Activated T-helper 1 cell treated with anti-CD3 and anti-CD28 coated beads, Interleukin-2, amount 50 U/mL, for 16 hours (primary cell): ENCODE measurements at places on chromosomes 4 and X.

DNA sequence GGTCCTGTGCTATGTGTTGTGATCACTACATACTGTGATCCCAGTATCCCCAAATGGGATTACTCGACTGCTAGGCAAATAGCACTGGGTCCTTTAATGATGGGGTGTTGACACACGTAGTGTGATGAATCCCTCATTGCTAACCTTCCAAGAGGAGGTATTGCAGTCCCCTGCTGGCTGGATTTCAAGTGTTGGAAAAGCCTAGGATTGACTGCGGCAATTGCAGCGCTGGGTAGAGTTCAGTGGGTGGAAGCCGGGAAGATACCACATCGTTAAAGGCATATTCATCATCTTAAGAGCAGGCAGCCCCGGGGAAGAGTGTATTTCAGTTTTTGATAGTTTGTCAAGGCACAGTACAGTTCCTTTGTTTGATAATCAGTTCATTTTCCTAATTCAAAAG, 159.9 kb downstream of the TRIML1 start:
- no peak for DNase-seq

DNA sequence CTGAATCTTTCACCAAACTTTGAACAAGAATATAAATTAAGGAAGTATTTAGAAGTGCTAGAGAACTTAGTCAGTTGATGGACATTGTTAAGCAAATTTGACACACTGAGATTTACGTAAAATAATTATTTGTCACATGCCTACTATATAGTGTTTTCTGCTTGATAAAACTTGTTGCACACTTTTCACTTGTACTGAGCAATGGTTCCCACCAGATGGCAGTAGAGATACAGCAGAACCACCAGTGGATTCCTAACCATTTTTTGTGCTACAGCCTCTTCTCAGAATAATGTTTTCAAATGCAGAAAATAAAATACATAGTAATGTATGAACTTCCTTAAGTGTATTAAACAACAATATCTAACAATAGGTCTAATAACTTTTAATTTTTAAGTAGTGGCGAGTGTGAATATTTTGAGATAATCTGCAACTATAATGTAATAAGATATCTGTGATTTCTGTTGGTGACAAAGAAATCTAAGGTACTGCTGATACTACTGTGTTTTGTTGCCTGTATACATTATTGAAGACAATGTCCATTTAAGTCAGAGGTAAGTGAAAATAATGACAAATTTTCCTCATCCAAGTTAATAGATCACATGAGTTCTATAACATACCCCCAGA, 81.2 kb downstream of the APOOL start:
- no peak for DNase-seq

DNA sequence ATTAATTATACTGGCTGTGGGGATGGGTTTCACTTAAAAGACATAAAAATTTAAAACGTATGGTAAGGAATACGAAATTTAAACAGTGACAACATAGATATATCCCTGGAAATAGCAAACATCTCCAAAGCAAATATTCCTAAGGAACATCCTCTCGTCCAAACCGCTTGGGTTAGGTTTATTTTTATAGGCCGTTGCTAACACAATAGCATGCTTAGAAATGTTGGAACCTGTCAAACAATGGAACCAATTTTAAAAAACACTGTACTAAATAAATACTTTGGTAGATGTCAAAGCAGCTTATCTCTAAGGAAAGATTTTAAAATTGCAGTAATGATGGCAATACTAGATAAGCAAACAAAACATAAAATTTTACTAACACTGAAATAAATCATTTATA, 45.4 kb downstream of the SEC24D start:
- no peak for DNase-seq

GRCh38 chrX:134554291-134554690, 94.3 kb downstream of the HPRT1 start:
- no peak for DNase-seq

- DNase-seq = no peak
These were observed 15.9 kb downstream of the ACOT9 start for GRCh38 chrX:23727206-23727605.

DNA sequence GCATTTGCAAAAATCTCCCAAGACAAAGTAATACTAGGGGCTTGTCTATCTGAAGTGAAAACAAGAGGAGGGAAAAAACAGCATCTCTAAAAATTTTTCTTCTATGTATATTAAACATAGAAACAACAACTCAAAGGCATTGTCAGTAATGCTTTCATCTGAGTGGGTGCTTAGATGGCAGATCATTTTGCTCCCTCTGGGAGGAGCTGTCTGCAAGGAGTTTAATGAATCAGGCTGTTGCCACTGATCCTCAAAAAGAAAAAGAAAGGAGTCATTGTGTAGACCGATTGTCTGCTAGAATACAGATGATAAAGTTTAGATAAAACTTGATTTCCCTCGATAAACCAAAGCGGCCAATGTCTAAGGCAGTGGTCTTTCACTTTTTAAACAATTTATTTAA, 49.7 kb upstream of the KLHL8 start:
- no peak for DNase-seq

DNA sequence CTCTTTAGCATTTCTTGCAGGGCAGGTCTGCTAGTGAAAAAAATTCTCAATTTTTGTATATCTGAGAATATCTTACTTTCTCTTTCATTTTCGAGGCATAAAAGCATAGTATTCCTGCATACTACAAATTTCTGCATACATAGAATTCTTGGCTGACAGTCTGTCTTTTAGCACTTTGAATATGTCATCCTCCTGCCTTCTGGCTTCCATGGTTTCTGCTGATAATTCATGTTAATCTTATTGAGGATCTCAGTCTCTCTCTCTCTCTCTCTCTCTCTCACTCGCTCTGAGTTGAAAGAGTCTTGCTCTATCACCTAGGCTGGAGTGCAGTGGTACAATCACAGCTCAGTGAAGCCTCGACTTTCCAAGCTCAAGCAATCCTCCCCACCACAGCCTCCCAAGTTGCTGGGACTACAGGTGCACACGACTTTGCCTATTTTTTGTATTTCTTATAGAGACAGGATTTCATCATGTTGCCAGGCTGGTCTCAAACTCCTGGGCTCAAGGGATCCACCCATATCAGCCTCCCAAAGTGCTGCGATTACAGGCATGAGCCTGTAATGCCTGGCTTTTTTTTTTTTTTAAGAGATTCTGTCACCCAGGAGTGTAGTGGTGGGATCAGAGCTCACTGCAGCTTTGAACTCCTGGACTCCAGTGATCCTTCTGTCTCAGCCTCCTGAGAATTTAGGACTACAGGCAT, 161.3 kb downstream of the FNIP2 start:
- DNase-seq = no peak

- peak; percentile 68 for DNase-seq
These were observed 222.4 kb downstream of the CRLF2 start for GRCh38 chrX:989959-990510.

GRCh38 chrX:10781847-10782530, 161.6 kb upstream of the MID1 start:
- no peak for DNase-seq

DNA sequence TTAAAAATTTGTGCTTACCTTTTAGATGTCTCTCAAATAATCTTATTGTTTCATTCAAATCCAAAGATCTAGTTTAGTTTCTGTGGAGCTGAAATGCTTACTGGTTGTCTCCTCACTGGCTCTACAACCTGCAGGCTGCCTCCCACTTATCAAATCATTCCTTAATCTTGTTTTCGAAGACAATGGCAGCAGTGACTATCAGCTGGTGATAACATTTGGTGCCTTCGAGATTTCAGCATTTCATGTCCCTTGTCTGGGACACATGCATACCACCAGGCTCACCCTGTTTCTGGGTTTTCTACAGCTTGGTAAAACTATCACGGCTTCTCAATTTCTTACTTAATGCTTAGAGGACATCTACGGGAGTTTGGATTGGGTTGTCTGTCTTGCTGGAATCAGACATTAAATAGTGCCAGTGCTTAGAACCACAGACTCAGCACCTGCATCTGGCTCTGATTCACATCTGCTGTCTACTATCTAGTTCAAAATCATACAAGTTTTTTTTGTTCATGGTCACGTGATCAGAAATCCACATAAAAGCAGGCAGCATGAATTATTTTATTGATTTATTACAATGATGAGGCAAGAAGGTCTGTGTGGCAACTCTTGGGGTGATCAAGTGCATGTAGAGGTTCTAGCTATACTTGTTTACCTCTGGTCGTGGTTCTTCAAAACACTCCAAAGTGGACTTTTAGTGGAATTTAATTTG, 32.0 kb upstream of the SMARCAD1 start:
- DNase-seq = no peak

DNA sequence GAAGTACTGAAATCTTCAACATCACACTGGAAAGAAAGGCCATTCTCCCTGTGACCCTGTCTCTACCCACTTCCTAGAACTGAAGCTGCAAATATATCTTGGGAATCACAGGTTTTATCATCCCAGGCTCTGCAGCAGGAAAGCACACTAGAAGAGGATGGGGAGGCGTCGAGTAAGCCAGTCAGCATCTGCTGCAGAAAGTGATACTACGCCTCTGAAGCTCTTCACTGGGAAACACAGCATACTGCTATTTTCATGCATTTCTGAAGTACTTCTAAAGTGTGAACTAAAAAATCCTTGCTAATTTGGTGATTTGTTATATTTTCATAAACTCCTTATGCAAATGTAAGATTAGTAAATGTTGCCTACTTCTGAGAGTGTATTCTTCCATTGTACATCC, 29.1 kb downstream of the RAB33B start:
- DNase-seq = no peak

- DNase-seq = no peak
These were observed 218.9 kb downstream of the PCDH7 start for GRCh38 chr4:30939069-30939468.

DNA sequence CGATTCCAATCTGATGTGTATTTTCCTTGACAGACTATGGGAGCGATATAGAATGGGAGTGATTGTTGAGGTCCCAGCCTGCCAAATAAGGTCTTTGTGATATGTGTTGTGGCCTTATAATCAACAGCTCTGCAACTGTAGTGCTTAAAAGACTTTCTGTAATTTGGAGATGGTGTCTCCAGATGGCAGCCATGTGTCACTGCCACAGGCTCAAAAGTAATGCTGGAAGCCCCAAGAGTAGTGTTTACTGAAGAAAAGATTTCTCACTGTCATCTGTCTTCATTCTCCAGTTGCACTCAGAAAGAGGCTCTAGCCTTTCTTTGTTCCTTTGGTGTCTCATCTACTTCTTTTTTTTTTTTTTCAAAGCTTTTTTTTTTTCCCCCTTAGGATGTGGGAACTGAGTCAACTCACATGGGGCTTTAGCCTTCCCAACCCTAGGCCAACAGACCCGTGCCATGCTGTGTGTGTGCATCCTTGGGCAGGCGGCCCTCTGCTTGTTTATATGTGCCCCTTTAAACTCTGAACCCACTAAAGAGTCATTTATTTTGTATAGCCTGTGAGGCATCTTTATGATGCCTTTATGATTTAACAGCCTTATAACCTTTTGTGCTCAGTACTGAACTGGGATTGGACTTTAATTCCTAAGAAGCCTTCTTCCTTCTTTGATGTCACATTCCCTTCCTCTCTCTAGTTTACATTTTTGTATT, 15.6 kb downstream of the SRPX2 start:
- DNase-seq = no peak

DNA sequence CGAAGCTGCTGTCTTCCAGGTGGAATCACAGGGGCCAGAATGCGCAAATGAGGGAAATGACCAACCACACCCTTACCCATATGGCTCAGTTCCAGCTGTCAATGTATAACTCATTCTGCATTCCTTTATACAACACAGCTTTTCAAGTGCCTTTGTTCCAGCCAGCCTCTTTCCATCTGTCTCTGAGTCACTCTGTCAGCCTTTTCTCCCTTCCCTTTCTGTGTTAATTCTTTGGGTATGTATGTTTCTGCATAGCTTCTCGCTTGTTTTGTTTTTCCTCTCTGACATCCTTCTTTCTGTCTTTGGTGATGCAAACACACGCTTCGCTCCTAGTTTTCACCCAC, 54.5 kb downstream of the RS1 start:
- no peak for DNase-seq

GRCh38 chrX:110440016-110440805, 81.6 kb downstream of the RTL9 start:
- no peak for DNase-seq

GRCh38 chr4:149465955-149466354, 349.7 kb downstream of the IQCM start:
- DNase-seq = no peak

DNA sequence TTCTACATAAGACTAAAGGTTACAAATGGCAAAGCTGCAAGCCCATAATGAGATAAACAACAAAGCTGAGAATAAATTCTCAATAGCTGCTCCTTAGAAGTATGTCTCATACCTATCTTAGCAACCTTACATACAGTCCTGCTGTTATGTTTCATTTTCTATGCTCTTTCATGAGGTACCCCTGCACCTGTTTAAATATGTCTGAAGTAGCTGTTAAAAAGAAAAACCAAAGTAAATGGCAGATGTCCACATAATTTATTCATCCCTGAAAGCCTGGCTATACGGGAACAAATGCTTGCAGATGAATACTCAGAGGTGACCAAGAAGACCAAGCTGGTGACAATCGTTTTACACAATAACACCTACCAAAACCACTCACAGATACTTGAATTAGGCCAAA, 22.5 kb downstream of the PPA2 start:
- no peak for DNase-seq
